ENCODE measurements at places on chromosomes 16 and 17. TPM values are rescaled to one million over a fixed set of nuclear protein-coding genes. Genes with fewer than 3 reads are reported as not detected.

GRCh38 chr17:31061678-31062077, 33.1 kb upstream of the NF1 start:
- no peak for DNase-seq

DNA sequence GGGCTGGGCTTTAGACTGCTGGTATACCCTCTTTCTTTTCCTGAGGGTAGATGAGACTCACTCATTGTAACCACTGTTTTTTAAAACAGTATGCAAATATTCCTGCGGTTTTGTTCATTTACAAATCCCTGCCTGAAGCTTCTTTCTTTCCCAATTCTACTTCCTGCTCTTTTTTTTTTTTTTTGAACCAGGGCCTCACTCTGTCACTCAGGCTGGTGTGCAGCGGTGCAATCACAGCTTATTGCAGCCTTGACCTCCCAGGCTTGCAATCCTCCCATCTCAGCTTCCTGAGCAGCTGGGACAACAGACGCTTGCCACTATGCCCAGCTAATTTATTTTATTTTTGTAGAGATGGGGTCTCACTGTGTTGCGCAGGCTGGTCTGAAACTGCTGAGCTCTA, 8.0 kb upstream of the SULT1A1 start:
- DNase-seq: no peak

DNA sequence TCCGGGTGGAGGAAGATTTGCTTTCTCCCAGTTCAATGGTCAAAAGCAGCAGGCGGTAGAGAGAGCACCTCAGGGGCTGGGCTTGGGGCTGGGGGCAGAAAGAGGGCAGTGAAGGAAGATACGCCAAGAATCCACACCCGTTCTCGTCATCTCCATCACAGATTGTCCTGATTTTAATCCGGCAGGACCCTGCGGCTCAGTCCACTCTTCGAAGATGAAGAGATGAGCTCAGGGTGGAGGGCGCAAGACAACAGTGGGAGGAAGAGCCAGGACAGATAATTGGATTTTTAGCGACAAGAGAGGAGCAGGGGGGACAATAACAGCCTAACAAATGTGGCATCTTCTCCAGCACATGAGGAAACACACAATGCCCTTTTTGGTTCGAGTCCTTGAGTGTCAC, 165.9 kb downstream of the SDK2 start:
- DNase-seq: no peak

DNA sequence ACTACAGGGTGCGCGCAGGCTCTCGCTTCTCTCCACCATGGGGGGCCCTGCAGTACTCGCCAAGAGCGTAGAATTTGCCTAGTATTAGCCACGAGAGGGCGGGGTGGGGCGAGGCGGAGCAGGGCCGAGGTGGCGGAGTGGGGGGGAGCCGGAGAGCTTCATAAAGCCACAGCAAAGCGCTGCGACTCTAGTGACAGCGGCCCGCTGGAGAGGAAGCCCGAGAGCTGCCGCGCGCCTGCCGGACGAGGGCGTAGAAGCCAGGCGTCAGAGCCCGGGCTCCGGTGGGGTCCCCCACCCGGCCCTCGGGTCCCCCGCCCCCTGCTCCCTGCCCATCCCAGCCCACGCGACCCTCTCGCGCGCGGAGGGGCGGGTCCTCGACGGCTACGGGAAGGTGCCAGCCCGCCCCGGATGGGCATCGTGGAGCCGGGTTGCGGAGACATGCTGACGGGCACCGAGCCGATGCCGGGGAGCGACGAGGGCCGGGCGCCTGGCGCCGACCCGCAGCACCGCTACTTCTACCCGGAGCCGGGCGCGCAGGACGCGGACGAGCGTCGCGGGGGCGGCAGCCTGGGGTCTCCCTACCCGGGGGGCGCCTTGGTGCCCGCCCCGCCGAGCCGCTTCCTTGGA, at the start of gene TBX21:
Gene TBX21 (plus strand): TSS at position 190 of the 627 bp plus-strand sequence. CDS start 219 bp downstream, at position 409.
- no peak for DNase-seq

GRCh38 chr16:54867302-54867832, 63.3 kb upstream of the IRX5 start:
- DNase-seq: no peak

DNA sequence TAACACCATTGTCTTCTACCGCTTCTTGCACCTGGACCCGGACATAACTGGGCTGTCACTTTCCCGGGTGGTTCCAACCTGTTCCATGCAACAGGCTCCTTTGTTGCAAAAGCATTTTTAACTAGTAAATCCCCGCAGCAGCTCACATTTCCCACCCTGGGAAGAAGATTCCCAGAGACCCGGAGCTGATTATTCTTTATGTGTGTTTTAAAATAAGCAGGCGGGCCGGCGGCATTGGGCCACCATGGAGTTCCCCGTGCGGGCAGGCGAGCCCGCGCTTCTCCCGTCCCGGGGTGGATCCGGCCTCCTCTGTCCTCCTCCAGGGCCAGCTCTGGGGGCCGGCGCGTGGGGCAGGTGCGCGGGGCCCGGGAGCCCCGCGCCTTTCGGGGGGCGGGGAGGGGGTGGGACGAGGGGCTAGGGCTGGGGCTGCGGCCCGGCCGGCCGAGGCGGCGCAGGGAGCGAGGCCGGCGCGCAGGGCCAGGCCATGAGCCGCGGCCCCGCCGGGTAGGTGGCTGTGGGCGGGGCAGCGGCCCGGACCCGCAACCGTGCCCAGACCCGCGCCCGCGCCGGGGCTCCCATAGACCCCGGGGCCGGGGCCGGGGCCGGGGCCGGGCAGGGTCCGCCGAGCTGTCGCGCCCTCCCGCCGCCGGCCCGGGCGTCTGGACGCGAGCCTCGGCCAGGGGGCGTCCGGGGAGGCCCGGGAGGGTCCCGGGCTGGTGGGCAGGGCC, 1.7 kb downstream of the CRAMP1 start:
- DNase-seq: no peak

GRCh38 chr17:9331279-9332131, 244.1 kb downstream of the STX8 start:
- no peak for DNase-seq

- DNase-seq: no peak
Observed at GRCh38 chr17:57772774-57773173, 27.7 kb upstream of the CCDC182 start.

DNA sequence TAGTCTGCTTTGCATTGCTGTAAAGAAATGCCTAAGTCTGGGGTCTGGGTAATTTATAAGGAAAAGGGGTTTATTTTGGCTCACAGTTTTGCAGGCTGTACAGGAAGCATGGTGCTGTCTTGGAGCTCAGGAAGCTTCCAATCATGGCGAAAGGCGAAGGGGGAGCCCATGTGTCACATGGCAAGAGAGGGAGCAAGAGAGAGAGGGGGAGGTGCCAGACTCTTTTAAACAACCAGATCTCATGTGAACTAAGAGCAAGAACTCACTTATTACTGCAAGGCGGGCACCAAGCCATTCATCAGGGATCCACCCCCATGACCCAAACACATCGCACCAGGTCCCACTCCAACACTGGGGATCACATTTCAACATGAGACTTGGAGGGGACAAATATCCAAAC, 148.2 kb upstream of the HS3ST2 start:
- DNase-seq: no peak

- no peak for DNase-seq
Observed at GRCh38 chr17:19271780-19272357, 34.7 kb downstream of the EPN2 start.

- peak; percentile 40 for DNase-seq
Observed at GRCh38 chr17:17959520-17960361, 12.5 kb downstream of the TOM1L2 start.

The KRT13 gene
- total RNA-seq: 2.9 TPM

The ATP2A3 gene
- total RNA-seq: 5.5 TPM

The CD300LB gene
- 0.59 TPM for total RNA-seq

The NOMO2 gene
- 44.1 TPM for total RNA-seq

The HOXB13 gene
- total RNA-seq: not detected

The RARA gene
- total RNA-seq: 19.4 TPM
